ENCODE measurements at places on chromosomes 5 and 9.

DNA sequence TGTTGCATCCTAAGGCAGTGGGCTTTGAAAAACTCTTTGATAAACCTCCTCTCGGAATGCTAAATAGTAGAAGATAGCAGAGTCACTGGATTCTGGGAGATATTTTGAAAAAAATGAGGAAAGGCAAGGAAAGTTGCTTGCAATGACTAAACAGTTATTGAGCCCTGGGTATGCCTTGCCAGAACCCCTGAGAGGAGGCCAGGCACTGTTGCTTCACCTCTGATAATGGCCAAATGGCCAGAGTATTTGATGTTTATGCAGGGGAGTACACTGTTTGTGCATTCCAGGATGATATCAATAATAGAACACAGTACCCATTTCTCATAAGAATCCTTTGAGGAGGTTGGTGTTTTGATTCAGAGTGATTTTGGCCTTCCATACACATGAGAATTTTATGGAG, 935.1 kb upstream of the WWC1 start:
- no peak for DNase-seq

DNA sequence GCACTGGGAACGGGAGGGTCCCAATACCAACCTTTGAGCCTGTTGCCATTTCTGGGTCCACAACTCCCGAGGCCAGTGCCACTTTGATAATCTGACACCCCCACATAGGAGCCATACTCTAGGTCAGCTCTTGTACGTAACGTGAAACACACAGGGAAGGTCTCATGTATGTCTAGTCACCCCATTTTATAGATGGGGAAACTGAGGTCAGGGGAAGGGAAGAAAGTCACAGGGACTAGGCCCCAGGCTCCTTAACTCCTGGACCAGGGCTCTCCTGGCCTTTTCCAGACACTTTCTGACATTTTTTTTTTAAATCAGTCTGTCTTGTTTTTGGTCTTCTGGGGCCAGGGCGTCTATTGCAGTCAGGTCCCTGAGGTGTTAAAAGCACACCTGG, 80.3 kb upstream of the SLC25A51 start:
- DNase-seq: no peak

DNA sequence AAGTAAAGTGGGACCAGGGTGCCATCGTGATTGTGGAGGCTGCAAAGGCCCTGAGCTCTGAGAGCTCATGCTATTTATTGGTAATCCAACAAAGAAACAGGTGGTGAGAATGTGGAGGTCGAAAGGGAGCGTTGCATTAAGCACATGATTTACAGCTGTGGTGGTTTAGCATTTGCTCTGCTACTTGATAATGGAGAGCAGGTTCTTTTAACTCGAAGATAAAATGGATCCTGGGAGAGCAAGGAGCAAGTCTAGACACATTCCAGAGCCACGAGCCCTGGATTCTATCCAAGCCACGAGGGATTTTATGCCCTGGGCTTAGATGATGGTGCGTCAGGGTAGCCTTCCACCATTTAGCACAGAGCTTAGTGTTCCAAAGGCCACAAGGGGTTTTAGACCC, 1710.1 kb upstream of the CDH9 start:
- DNase-seq: no peak

DNA sequence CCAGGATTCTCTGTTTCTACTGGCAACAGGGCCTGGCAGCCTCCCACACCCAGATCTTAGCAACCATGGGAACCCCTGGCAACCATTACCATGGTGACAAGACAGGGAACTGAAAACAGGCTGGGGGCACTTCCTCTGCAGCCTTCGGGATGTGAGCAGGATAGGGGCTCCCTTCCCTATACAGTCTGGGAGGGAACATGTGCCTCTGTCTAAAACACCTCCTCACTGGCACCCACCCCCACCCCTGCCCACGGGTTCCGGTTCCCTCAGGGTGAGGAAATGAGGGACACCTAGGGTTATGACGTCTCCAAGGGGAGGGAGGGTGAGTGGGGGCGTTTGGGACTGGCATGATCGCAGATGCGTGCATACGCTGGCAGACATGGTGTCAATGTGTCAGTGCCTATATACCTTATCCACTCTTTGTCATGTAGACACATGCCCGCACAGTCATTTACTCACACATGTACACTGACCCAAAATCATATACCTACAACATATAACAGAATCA, 3.0 kb upstream of the DNAJB5 start:
- peak; percentile 58 for DNase-seq

GRCh38 chr5:179865491-179866240, 7.0 kb upstream of the MRNIP start:
- DNase-seq: no peak

DNA sequence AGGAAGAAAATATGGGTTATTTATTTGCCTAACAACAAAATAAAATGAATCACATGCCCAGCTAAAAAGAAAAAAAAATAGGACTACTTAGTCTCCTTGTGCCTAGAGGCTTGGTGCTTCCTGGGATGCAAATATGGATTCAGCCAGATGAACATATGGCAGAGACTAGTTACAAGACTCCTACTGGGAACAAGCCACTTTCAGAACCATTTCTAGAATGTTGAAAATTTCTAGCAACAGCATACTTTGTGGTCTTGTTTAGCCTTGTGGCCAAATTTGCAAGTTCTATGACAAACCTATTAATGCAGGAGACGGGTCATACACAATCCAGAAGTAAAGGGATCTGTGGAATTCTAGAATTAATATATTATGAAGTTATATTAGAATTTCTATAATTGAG, 198.7 kb downstream of the CHSY3 start:
- no peak for DNase-seq

GRCh38 chr5:175353926-175354325, 90.1 kb downstream of the DRD1 start:
- DNase-seq: no peak

DNA sequence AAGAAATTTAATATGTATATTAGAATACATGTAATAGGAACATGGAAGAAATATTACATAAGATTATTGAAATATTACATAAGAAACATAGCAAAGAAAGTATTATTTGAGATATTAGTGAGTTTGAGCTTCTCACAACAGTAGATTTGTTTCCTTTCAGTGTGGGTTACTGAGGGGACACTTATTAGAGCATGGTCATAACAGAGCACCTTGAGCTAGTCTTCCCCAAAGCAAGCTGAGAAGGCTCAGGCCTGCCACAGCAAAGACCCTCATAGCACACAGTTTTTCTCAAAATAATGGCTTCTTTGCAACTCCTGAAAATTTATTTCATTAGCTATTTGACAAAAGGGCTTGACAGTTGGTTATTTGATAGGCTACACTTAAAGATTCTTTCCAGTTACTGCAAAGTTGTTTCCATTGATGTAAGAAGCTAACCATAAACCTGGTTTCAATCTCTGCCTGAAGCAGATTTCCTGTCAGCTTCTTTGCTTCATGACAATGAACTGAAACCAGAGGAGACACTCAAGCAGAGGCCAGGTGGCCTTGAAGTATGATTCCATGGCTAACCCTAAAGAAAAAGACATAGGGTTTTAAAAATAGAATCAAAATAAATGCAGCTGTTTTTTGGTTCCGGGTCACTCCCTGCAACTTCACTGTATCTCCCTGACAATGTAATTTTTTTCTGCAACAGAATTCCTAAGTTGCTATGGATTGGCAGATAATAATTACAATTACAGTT, 68.6 kb downstream of the ERMP1 start:
- no peak for DNase-seq

DNA sequence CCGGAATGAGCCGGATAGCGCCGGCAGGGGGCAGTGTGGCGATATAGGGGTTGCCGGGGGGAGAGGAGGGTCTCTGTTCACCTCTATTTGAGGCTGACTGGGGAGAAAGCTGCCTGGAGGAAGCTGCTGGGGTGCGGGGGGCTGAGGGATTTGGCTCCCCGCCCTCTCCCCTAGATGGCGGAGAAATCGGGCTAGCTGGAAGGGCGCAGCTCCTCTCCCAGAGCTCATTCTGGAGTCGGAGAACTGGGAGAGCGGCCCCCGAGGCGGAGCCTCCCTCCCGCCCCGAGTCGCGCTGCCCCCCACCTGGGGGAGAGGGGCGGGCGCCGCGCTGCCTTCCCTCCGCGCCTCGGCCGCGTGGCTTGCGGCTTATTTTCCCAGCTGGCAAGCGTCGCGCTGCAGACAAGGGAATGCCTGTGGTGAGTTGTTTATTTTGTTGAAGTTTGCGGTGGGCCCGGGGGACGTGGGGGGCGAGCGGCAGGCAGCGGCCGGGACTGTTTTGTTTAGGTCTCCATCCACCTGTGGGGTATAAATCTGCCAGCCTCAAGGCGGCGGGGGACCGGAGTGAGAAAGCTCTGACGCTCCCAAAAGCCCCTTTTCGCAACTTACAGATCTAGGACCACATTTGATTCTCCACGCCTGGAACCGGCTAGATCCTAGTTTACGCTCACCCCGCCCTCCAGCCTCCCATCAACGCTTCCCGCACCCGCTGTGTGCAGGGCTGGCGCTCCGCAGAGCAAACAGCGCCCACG, 4.1 kb upstream of the RGMB start:
- peak; percentile 68 for DNase-seq

DNA sequence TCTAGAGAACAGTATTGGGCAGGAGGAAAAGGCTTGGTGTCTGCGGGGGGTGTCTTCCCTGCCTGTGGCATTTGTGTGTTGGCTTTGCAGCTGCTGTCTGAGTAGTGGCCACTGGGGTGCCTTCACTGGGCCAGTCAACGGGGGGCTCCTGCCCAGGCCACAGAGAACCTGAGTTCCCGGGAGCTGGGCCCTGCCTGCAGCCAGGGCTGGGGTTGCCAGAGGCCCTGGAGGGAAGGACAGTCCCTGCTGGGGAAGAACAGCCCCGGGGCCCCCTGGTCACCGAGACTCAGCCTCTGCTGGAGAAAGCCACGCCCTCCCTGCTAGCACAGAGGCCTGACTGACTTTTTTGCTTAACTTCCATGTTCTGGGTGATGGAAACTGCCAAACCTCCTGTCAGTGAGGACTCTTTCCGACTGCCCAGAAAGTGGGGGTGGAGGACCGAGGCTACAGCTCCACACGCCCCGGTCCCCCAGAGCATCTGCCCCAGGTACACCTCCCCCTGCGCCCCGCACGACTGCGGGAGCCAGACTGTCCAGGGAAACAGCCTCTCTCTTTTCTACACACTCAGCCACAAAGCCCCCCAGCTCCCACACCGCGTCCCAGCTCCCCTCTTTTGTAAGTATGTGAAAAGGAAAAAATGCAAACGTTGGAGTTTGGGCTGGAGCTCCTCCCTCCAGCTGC, 133.4 kb downstream of the DAB2IP start:
- DNase-seq: no peak

DNA sequence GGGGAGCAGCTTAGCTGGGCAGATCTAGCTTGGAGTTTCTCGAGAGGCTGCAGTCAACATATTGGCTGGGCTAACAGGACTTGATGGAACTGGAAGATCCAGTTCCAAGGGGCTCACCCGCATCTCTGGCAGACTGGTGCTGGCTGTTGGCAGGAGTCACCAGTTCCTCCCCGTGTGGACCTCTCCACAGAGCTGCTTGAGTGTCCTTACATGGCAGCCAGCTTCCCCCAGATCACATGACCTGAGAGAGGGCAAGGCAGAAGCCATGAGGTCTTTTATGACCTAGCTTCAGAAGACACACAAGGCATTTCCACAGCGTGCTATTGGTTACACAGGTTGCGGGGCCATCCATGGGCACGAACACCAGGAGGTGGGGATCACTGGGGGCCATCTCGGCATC, 26.4 kb upstream of the RXRA start:
- no peak for DNase-seq

- no peak for DNase-seq
These were observed 69.8 kb upstream of the IRX4 start for GRCh38 chr5:1952444-1953099.

- DNase-seq: no peak
These were observed 147.1 kb downstream of the RXRA start for GRCh38 chr9:134473141-134474054.

DNA sequence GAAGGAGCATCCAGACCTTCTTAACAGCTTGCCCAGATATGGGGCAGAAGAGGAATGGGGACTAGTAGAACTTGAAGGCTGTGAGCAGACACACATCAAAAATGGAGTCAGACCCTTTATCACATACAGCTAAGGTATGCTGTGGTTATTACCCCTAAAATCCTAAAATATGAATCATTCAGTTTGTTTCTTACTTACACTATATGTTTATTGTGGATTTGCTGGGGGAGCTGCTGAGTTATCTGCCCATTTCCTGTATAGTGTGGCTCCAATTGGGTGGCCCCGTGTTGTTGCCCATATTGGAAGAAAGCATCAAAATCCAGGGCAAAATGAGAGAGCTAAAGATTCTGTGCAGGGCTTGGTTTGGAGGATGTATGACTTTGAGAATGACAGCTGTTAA, 56.9 kb downstream of the AP3S1 start:
- DNase-seq: no peak

GRCh38 chr9:13424204-13424603, 144.7 kb upstream of the MPDZ start:
- no peak for DNase-seq

- DNase-seq: no peak
These were observed 2.8 kb downstream of the NPR3 start for GRCh38 chr5:32713770-32714381.

GRCh38 chr9:93257808-93258331, 73.9 kb downstream of the WNK2 start:
- no peak for DNase-seq

GRCh38 chr9:92522983-92523970, 12.5 kb downstream of the ECM2 start:
- no peak for DNase-seq

- no peak for DNase-seq
These were observed 41.7 kb downstream of the ADAMTS16 start for GRCh38 chr5:5181650-5182324.

DNA sequence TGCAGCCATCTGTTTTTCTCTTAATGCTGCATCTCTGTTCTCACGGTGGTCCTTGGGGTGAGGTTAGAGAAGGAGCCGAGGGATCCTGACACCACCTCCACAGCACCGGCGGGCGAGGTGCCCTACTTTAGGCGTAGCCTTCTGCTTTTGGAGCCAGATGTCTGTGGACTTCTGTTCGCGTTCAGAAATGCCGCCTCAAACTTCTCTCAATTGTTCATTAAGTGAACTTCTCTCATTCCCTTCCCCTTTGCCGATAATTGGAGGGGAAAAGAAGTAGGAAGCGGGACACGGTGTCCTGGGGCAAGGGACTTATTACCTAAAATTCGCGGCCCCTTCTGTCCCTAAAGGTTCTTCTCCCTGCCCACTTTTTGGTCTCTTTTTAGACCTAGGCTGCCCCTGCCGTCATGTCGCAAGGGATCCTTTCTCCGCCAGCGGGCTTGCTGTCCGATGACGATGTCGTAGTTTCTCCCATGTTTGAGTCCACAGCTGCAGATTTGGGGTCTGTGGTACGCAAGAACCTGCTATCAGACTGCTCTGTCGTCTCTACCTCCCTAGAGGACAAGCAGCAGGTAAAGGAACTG, 455 bp downstream of the KIF20A start:
- DNase-seq: peak; percentile 13

DNA sequence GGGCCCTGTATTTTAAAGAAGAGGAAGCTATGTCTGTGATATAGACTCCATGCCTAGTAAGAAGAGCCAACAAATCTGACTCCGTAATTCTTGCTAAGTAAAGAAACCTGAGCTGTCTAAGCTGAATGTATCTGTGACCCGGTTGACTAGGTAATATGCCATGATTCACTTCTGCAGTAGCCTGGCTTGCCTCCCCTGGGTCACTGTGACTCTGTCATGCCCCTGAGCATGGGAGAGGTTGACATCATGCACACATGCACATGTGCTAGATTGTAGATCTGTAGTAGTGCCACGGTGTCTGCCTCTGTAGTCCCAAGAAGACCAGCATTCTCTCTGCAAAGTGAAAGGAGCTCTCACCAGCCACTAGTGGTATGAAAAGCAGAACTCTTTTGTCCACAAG, 9.1 kb downstream of the SLC22A5 start:
- DNase-seq: no peak
